ENCODE measurements at places on chromosomes 12 and 14.

DNA sequence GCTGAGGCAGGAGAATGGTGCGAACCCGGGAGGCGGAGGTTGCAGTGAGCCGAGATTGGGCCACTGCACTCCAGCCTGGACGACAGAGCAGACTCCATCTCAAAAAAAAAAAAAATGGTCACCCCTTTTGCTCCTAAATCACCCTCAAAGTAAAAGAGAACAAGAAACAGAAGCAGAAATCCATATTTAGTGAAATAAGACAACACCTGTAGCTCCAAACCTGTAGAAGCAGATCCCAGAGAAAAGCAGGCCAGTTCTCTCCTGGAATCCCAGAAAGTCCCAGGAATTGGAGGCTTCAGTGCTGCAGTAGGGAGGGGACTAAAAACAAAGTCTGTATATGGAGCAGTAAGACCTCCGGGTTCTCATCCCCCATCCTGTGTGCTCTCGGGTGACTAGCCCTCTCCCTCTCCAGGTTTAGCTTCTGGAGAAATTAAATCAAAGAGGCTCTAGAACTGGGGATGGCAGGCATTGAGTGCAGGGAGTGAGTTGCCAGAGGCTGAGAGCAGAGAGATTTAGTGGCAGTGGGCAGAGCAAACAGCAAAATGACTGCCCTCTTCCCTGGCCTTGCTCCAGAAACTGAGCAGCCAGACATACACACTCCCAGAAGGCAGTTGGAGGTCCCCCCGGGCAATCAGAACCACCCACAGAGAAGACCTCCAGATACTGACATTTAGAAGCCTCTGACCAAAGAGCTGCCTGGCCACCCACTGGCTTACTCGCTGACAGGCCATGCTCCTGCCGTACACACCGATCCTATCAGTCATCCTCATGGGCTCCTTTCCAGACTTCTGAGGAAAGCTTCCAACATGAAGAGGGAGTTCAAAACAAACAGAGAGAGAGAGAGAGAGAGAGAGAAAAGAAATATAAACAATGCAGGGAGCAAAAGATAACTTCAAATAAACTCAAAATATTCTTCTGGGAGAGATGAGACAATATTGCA is 6.3 kb upstream of the MLXIP start:
- DNase-seq = no peak

DNA sequence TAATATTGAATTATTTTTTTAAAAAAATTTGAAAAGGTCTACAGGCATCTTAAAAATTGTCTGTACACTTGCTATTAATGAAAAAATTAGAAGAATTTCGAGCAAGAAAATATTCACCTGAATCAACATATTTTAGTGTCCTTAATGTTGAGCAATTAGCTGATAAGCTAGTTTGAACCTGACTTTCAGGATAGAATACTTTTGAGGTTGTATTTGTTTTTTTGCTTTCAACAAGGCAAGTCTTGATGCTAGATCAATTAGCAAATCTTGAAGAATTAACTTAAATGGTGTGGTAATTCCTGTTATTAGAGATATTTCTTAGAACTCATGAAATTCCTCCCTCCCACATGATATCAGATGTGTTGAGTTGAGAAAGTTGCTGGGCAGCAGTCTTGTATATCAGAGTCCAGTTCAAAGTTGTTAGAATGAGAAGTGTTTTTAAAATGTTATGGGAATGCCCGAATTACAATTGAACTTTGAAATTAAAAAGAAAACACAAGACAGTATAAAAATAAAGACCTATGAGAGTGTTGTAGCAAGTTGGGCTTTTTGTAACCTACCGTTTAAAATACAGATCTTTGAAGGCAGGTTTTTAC is 119.2 kb downstream of the TRMT5 start:
- no peak for DNase-seq

DNA sequence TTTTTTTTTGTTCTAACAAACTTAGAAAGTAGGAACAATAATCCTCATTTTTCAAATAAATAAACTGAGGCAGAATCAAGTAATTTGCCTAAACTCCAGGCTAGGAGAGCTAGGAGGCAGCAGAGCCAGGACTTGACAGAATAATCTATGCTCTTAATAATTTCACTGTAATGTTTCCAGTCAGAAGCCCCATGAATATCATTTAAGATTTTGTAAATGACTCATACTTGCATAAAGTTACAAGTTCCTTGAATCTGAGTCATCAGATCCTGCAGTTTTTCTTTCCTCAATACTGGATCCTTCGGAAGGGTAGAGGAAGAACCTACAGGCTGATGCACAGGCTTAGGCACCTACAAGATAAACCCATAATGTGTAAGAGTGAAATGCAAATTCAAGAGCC is 29.0 kb downstream of the CAPRIN2 start:
- no peak for DNase-seq

DNA sequence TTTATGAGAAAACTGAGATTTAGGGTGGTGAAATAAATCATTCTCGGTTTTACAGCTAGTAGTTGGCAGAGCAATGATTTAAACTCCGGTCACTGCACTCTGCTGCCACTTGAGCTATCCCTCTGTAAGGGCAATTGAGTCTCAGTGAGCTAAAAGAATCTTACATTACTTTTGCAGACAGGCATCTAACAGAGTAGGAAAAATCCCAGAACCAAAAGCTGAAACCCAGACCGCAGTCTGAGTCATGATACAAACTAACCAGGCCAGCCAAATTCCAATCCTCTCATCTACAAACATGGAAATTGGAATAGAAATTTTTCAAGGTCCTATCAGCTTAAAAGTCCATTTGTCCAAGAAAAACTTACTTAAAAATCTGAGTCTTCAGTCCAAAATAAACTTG is 73.7 kb downstream of the ANKS1B start:
- DNase-seq = no peak

DNA sequence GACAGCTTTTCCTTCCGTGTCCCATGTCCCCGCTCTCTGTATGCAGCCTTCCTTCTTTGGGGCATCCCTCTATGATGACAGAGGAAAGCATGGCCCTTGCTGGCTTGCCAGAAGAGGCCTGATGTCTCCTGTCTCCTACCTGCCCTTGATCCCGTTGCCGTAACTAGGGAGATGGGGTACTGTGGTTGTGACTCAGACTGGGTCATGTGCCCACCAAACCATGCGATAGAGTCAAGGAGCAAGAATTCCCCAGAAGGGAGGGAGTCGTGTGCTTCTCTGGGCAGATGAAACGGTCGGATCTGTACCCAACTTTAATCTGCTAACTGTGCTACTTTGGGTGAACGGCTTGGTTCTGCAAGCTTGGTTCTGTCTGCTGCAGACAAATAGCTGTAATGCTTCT is 99.1 kb upstream of the DYNC1H1 start:
- no peak for DNase-seq

DNA sequence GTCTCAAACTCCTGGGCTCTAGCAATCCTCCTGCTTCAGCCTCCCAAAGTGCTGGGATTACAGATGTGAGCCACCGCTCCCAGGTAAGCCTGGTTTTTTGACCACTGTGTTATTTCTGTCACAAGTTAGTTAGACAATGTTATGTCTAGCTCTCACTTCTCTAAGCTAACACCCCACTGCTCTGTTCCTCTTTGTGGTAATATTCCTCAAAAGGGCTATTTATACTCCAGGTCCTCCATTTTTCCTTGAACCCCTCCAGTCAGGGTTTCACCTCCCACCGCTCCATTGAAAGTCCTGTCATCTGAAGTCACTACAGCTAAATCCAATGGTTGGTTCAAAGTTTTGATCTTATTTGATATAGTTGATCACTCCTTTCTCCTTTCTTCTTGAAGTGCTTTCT is 5.1 kb downstream of the IRAK3 start:
- no peak for DNase-seq

- DNase-seq = no peak
Measured at GRCh38 chr12:46670636-46671035, 155.2 kb downstream of the SLC38A4 start.

GRCh38 chr12:17372508-17372907 is 717.5 kb downstream of the RERGL start:
- no peak for DNase-seq

GRCh38 chr12:48800457-48800856 is 11.6 kb upstream of the ADCY6 start:
- DNase-seq = no peak

DNA sequence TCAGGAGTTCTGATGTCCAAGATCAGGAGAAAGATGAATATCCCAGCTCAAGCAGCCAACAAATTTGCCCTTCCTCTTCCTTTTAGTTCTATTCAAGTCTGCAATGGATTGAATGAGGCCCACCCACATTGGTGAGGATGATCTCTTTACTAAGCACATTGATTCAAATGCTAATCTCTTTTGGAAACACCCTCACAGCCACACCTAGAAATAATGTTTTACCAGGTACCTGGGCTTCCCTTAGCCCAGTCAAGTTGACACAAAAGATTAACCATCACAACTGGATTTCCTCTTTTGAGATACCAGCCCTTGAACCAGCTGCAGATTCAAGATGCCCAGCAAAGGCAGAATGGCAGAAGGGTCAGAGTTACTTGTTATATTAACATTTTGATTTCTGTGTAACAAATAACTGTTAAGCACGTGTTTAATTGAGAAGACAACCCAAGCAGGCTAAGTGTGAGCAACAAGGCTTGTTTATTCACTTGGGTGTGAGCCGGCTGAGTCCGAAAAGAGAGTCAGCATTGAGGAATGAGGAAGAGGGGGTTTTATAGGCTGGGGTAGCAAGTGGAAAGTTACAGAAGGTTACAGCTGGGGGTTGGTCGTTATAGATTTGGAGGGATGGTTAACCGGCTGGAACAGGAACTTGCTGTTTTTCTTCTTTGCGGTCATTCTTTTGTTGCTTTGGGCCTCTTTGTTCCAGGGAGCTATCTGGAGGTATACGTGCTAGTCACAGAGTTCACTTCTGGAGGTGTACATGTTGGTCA is 180.3 kb downstream of the EMP1 start:
- no peak for DNase-seq

DNA sequence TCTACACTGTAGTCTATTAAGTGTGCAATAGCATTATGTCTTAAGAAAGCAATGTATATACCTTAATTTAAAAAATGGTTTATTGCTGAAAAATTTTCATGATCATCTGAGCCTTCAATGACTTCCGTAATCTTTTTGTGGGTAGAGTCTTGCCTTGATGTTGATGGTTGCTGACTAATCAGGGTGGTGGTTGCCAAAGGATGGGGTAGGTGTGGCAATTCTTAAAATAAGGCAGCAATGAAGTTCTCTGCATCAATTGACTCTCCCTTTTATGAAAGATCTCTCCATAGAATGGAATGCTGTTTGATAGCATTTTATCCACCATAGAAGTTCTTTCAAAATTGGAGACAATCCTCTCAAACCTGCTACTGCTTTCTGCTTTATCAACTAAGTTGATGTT is 41.1 kb downstream of the BBS10 start:
- no peak for DNase-seq

DNA sequence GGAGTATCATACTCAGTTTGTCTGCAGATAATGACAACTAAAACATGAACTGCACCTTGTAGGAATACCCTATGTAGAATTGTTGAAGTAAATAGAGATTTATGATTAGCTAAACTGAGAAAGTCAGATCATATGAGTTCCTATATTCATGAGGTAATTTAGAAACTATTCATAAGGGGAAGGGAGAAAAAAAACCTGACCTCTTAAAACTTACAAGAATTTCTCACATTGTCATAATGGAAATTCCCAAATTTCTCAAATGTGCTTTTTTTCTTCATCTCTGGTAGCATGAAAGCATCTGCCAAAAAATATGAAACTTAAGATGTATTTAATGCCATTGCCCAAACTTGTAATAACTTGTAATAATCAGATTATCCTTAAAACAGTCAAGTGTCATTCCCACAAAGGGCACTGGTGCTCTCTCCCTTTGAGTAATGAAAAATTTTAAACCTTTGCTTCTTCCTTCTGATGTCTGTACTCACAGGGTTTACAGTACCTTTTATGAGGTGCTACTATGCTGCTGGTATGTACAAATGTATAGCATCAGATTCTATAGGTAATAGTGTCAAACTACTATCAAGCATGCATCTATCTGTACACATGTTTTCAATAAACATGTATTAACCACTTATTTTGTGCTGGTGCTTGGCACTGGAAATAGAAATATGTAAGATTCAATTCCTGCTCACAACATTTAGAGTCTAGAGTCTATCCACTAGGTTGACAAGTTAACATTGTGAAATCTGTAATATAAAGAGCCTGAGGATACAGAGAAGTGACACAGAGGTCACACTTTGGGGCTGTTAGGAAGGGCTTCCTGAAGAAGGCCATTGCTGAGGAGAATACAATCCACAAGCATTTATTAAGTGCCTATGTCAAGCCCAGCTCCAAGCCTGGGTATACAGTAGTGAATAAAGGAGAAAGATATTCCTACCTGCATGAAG is 17.4 kb upstream of the DRAM1 start:
- DNase-seq = no peak

- DNase-seq = no peak
Measured at GRCh38 chr12:69816082-69816481, 8.9 kb upstream of the MYRFL start.

- no peak for DNase-seq
Measured at GRCh38 chr14:20530771-20531571, 25.6 kb downstream of the RNASE10 start.

DNA sequence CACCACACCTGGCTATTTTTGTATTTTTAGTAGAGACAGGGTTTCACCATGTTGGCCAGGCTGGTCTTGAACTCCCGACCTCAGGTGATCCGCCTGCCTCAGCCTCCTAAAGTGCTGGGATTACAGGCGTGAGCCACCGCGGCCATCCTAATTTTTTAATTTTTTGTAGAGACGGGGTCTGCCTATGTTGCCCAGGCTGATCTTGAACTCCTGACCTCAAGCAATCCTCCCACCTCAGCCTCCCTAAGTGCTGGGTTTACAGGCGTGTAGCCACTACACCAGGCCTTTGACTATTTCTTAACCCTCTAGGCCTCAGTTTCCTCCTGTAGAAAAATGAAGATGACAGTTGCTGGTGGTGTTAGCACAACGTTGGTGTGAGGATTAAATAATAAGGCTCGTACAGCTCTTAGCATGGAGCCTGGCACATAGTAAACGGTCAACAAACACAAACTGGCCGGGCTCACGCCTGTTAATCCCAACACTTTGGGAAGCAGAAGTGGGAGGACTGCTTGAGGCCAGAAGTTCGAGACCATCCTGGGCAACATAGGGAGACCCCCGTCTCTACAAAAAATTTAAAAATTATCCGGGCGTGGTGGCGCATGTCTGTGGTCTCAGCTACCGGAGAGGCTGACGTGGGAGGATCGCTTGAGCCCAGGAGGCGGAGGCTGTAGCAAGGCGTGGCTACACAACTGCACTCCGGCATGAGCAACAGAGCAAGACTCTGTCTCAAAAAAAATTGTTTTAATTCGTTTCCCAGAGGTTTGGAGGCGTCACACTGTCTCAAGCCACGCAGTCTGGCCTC is 979 bp downstream of the DDX54 start:
- DNase-seq = no peak

GRCh38 chr12:109722022-109722720 is 8.5 kb downstream of the FAM222A start:
- no peak for DNase-seq

DNA sequence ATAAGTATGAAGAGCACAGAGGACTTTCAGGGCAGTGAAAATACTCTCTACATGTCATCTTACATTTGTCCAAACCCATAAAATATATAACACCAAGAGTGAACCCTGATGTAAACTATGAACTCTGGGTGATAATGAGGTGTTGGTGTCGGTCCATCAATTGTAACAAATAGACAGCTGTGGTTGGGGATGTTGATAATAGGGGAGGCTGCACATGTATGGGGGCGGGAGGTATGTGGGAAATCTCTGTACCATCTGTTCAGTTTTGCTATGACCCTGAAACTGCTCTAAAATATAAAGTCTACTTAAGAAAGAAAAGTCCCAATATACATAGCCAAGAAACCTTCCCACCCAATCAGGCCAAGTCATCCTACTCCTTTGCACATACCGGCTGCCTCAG is 88.5 kb downstream of the GPR135 start:
- DNase-seq = no peak

GRCh38 chr12:5900533-5901205 is 44.4 kb downstream of the ANO2 start:
- DNase-seq = no peak

- DNase-seq = no peak
Measured at GRCh38 chr12:4311776-4312175, 9.2 kb upstream of the TIGAR start.

Data from NCI-H1436 treated with DMSO at 0.1 percent for 48 hours (cell line).